ENCODE measurements at places on chromosomes 16 and 17. TPM values are rescaled to one million over a fixed set of nuclear protein-coding genes. Genes with fewer than 3 reads are reported as not detected.

DNA sequence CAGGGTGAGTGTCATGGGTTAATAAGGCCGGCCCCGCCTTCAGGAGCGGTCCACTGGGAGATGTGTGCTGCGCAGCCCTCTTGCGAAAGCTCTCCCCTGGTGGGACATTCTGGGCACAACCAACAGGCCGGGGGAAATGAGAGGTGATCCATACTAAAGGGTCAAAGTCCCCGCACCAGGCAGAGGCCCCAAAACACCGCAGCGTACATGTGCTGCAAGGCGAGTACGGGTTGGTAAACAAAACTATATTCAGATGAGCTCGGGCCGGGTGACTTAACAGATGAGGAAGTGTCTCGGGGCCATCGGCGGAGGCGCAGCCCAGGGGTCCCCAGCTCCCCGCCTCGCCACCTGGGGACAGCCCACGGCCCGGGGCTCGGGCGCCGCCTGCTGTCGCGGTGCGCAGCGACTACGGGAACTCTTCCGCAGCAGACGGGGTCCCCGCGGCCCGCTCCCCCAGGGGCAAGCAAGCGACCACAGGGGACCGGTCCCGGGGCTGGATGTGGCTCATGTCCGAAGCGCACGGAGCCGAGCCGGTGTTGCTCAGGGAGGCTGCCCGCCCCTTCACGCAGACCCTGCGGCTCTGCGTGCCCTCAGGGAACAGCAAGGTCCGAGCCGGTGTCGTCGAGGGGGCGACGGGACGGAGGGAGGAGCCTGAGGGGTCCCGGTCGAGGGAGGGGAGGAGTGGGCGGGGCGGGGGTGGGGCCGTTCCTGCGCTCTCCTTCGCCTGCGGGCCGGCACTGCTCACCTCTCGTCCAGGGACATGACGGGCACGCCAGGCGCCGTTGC is at the start of gene RAB37:
Gene RAB37, plus strand, starts transcription at position 744 of the 786 bp plus-strand sequence. Its CDS starts 17 bp downstream, at position 761.
- DNase-seq, result no peak

- DNase-seq, result no peak
Measured at GRCh38 chr17:8482546-8482945, 46.9 kb downstream of the NDEL1 start.

- no peak for DNase-seq
Measured at GRCh38 chr17:32634167-32634566, 147.4 kb downstream of the CDK5R1 start.

DNA sequence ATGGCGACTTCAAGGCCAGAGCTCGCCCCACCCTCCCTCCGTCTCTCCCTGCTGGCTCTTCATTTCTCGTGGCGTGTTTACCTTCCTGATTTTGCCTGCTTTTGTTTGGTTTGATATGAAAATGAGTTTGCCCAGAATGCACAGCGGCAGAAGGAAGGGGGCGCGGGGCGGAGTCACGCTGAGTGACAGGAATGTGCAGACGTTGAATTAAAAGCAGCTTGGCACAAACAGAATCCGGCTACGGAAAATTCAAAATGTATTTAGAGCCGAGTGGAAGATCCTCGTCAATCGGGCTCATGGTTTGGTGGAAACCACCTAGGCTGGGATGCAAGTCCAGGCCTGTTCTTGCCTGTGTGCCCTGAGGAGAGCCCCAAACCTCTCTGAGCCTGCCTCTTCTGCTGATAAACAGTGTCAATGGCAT is 102.7 kb downstream of the SDK2 start:
- DNase-seq, result peak; percentile 43

The MMP2 gene
- total RNA-seq, result 52.9 TPM

GRCh38 chr17:48626245-48627117 is at the start of gene HOXB9:
HOXB9 (minus strand) TSS chr17:48626358; CDS start chr17:48626269, 89 bp downstream.
- no peak for DNase-seq

- no peak for DNase-seq
Measured at GRCh38 chr17:56599088-56599487, 5.6 kb downstream of the NOG start.

The RNF43 gene
- 13.5 TPM for total RNA-seq

The GAS2L2 gene
- total RNA-seq, result not detected

- no peak for DNase-seq
Measured at GRCh38 chr16:25172831-25173230, 43.9 kb upstream of the AQP8 start.

The NPW gene
- total RNA-seq, result 0.60 TPM

DNA sequence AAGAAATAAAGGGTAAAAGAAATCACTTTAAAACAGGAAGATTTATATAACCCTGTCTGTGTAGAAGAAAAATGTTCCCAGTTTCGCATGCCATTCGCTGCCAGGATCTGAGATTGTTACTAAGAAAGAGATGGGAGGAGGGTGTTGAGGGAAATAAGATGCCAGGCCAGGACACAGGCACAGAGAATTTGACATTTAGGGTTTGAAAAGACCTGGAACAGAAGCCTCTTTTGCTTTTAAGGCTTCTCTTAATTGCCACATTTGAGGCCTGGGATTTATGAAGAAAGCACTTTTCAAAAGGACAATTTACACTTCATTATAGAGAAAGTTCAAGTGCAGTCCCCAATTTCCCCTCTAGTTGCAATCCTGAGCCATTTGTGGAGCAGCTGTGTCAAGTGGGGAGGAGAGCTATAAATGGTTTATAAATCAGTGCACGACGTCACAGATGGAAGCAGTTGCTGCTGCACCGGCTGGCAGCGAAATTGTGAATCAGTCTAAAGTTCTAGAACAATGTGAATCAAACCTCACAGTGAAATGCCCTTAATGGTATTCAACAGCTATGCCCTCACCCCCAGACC is 26.5 kb upstream of the C16orf87 start:
- DNase-seq, result no peak

The AARSD1 gene
- 35.1 TPM for total RNA-seq

DNA sequence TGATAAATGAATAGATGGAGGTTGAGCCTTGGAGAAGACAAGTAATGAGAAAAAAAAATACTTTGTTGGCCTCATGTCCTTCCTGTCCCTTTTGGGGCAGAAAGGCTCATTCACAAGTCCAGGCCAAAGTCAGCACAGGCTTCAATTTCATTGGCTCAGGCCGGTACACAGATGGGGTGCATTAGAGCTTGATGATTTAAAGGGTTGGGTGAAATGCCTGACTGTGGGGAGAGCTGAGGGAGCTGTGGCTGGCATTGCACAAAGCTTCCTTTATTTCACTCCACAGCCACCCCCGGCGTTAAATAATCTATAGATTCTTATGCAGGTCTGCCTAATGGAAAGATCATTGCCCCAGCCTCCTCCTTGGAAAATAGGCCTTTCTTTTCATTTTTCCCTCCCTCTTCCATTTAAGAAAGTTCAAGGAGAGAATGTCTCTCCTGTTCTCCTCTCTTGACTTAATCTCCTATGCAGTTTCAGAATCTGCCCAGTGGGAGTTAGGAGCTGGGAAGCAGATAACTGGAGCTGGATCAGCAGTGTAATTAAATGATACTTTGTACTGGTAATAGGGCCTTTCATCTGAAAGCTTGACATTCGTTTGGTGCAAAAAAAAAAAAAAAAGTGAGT is 24.4 kb downstream of the YPEL2 start:
- DNase-seq, result no peak

- DNase-seq, result peak; percentile 70
Measured at GRCh38 chr17:2137342-2138098, 82.6 kb downstream of the HIC1 start.

The FNDC8 gene
- not detected for total RNA-seq

The DRC7 gene
- total RNA-seq, result not detected

- DNase-seq, result no peak
Measured at GRCh38 chr16:47358816-47359215, 102.0 kb downstream of the ITFG1 start.

- DNase-seq, result peak; percentile 67
Measured at GRCh38 chr17:78979780-78980623, at the start of gene LGALS3BP. LGALS3BP (minus strand) TSS chr17:78979923; CDS start chr17:78977191, 2,732 bp downstream.

DNA sequence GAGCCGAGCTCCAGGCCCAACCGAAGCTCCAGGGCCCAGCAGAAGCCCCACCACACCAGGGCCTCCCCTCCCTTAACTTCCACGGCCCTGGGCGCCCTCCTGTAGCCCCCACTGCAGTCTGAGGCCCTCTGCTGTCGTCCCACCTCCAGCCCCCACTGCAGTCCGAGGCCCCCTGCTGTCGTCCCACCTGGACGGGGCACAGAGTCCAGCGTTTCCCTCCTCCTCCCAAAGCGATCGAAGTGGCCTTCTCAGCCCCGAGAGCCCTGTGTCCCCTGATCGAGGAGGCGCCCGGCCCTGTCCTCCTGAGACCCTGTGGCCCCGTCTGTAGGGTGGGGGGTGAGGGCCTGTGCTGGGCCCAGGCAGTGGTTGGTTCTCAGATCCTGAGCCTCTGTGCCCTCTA is 25.8 kb upstream of the CACNA1H start:
- no peak for DNase-seq

- no peak for DNase-seq
Measured at GRCh38 chr16:85055493-85056210, 28.1 kb downstream of the KIAA0513 start.

The PLA2G10 gene
- 0.71 TPM for total RNA-seq

- DNase-seq, result no peak
Measured at GRCh38 chr17:61179380-61179806, 220.2 kb upstream of the TBX2 start.

- no peak for DNase-seq
Measured at GRCh38 chr16:56288019-56288418, 96.7 kb downstream of the GNAO1 start.

DNA sequence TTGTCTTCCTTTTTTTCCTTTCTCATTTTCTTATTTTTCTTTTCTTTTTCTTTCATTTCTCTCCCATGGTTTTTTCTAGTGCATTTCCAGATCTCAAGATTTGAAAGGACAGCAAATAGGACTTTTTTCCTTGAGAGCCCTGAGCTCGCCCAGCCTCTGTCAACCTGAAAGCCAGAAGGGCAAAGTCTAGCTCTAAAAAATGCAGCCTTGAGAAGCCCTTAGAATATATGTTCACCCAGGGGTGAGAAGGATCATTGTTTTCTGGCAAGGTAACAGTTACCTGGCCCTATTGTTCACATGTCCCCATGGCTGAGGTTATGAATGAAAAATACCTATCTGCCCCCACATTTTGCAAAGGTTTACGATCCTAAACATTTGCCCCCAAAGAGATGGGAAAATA is 218.4 kb downstream of the IRX3 start:
- DNase-seq, result no peak

DNA sequence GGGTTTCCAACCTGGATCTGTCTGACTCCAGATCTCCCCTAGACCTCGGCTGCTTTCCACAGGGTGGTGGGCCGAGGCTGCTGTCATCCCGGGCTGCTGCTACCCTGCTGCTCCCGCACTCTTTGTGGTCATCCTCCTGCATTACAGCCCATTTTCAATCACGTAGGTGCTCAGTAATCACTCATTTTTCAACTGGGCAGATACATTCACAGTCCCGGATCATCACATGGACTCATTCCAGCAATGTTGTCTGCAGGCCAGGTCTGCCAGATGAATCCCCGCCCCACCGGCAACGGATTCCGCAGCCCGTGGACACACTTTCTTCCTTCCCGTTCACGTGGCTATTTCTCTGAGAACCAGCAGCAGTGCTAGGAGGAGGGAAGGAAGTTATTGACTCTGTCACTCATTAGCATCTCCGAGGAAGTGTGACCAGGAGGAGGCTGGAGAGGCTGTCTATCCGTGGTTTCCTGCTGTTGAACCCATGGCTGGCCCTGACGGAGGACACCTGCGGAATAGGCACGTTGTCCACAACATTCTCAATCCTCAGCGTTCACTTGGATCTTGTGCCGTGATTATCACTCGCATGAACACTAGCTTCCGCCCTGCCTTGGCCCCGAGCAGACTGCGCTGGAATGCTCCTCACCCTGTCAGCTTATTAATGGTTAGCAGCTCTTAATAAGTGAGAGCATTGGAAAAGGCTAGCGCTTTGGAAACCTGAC is 14.7 kb upstream of the ZCCHC14 start:
- DNase-seq, result no peak

DNA sequence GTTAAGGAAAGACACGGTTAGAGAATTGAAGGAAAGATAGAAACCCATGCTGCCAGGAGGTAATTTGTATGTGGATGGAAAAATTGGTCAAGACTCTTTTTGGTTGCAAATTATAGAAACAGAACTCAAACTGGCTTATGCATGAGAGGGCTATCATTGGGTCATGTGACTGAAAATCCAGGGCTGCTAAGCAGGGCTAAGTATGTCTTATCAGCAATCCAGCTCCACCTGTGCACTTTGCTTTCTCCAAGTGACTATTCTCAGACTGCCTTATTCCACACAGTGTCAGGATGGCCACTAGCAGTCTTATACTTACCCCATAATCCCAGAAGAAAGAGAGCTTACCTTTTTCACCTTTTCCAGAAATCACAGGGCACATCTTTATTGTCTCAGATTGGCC is 113.5 kb downstream of the CBLN1 start:
- no peak for DNase-seq

The PSMC3IP gene
- 20.6 TPM for total RNA-seq

- DNase-seq, result no peak
Measured at GRCh38 chr17:16922386-16923096, 49.4 kb downstream of the TNFRSF13B start.

GRCh38 chr17:50839591-50840310 is 4.4 kb downstream of the WFIKKN2 start:
- no peak for DNase-seq

DNA sequence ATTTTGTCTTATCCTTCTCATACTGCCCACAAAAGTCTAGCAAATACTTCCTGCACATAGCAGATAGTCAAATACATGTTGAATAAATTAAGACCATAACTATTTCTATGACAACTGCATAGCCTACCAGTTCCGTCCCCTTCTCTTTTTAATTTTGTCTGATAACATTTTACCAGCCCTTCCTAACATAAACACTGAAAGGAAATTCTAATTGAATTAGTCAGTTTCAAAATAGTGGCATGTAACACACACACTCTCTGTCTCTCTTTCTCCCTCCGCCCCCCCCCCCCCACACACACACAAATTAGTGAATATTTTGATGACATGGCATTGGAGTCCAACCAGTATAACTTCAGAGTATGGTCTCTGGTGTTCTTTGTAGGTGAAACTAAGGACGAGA is 41.8 kb downstream of the TNRC6C start:
- DNase-seq, result no peak

The ACSM2A gene
- not detected for total RNA-seq

The IRX3 gene
- total RNA-seq, result 5.1 TPM

GRCh38 chr17:77281904-77282367 is 141.2 kb downstream of the SEC14L1 start:
- peak; percentile 35 for DNase-seq

The SLC16A13 gene
- 4.3 TPM for total RNA-seq

- DNase-seq, result peak; percentile 94
Measured at GRCh38 chr17:50064253-50065001, 8.5 kb downstream of the ITGA3 start.

Data from foreskin keratinocyte (primary cell).